Stomach (tissue), 19 donors: ENCODE measurements at places on chromosomes 11 and 22. TPM values are rescaled to one million over a fixed set of nuclear protein-coding genes. Genes with fewer than 3 reads are reported as not detected.

DNA sequence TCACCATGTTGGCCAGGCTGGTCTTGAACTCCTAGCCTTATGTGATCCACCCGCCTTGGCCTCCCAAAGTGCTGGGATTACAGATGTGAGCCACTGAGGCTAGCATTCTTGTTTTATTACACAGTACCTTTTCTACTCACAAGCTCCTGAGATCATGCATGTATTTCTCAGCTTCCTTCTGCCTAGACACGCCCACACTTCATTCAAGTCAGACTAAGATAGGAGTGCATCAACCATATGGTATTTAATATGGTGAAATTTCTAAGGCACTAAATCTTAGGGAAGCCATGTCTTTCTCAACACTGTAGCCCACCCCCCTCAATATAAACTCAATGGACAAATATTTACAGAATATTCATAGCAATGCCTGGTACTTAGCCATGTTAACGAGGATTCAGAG, 62.1 kb downstream of the SLC25A17 start:
- DNase-seq = no peak

DNA sequence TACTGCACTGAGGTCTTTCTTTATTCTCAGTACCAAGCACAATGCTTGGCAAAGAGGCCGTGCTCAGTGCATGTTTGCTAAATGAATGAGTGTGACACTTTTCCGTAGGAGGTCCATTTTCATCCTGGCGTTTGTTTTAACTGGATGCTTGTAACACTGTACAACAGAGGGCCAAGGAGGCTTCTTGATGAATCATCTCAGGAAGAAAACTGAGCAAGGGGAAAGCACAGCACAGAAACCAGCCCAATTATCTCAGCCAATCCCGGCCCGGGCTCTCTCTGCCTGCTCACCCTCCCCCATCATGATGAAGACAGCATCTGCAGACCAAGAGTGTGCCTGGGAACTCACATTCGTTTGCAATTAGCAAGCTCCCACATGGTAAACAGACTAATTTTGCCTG, 570.3 kb downstream of the OPCML start:
- DNase-seq = no peak

DNA sequence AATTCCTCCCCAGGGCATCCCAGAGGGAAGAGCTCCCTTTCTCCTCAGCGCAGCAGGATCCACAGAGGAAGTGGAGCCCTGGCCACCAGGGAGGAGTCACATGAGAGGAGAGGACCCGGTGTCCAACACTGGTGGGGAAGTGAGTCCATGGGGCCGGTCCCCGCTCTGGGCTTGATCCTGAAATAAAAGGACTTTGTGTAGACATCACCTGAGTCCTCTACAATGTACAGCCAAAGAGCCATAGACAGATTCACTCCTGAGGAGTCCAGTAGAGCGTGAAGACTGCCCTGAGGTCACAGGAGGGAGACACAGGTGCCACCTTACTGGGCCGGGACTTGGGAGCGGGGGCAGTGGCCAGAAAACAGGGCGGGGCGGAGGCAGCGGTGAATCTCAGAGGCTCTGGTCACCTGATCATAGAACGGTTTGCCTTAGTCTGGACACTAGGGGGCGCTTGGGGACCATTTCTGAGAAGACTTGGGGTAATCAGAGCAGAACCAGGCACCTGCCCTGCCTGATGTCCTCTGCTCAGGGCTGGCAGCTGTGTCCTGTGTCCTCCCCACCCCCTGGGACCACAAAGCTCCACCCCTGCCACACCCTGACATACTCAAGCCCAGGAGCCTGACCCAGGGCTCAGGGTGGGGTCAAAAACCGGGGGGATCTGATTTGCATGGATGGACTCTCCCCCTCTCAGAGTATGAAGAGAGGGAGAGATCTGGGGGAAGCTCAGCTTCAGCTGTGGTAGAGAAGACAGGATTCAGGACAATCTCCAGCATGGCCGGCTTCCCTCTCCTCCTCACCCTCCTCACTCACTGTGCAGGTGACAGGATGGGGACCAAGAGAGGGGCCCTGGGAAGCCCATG, 112.7 kb downstream of the VPREB1 start:
- peak; percentile 89 for DNase-seq

DNA sequence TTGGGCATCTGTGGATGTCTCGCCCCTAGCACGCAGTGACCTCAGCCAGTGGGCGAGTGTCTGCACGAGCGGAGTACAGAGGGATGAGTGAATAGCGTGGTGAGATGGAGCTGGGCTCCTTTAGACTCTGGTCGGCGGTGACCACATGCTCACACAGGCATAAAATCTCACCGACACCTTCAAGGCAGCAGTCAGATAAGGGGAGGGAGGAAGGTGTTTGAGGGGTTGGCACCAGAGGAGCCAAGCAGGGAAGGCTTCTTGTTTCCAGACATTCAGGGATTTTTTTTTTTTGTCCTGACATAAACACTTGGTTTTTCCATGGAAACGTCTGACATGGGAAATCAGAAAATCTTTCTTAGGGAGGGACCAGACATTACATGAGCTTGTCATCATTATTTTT, 35.8 kb downstream of the GRIK4 start:
- peak; percentile 32 for DNase-seq

Gene OR52I1
- total RNA-seq = not detected

DNA sequence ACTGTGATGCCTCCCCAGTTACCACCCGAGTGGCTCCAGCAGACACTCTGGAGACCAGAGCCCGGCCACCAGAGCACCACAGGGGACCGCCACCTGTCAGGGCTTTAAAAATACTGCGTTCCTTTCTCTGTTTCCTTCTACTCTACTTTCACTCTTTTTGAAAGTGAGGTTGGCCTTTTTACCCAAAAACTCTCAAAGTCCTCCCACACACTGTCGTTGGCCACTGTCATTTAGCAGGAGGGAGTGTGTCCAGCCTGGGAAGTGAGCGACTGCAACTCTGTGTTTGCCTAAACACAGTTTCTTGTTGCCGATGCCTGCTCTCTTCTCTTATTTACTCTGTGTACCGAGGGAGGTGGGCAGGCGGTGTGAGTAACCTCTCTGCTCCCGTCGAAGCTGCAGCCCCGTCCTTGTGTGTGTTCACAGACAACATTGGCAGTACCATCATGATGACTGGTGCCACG, 90.8 kb upstream of the CLDN5 start:
- DNase-seq = no peak

Gene NDUFV1
- 186 TPM for total RNA-seq

DNA sequence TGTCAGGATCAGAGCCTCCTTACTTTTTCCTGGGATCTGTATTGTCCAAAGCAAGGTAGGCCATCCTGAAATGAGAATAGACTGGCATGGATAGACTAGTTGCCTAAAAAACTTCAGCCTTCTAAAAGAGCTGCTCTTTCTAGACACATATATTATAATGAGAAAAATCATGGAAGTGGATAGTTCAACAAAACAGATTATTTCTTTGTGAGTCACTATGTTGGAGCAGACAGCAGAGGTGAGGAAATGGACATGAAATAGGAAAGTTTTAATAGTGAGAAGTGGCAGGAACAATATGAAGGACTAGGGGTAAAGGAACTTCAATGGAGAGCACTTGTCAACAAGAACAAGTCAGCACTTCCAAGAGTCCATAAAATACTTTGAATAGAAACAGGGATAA, 101.9 kb upstream of the ANO3 start:
- DNase-seq = no peak

DNA sequence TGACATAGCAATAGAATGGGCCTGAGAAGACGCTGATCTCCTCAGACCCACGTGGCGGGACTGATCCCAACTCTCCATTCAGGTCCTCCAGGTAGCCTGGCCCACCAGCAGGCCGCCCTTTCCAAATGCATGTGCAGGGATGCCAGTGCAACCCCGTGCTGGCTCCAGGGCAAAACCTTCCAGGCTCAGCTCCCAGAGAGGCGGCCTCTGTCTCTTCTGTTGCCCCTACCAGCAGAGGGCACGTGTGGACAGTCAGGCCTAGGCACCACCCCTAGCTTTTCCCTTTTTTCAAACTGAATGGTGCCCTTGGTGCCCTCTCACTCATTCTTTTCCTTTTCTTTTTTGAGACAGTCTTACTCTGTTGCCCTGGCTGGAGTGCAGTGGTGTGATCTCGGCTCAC, 121.7 kb downstream of the OSBP2 start:
- no peak for DNase-seq

DNA sequence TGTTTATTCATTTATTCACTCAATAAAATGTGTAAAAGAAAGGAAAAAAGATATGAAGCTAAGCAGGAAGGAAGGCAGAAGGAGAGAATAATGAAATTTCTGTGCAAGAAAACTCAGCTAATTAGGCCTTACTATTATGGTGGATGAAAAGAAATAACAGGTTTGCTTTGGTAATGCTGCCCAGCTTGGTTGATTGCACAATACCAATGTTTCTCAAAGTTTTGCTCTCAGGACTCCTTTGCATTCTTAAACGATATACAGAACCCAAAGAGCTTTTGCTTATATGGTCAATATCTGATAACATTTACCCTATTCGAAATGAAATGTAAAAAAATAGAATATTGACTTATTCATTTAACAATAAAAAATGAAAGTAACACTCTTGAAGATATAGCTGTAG, 7.3 kb upstream of the CTSC start:
- DNase-seq = no peak

GRCh38 chr11:131583421-131583820, 213.0 kb downstream of the NTM start:
- DNase-seq = no peak

Gene TRIM51
- total RNA-seq = not detected

DNA sequence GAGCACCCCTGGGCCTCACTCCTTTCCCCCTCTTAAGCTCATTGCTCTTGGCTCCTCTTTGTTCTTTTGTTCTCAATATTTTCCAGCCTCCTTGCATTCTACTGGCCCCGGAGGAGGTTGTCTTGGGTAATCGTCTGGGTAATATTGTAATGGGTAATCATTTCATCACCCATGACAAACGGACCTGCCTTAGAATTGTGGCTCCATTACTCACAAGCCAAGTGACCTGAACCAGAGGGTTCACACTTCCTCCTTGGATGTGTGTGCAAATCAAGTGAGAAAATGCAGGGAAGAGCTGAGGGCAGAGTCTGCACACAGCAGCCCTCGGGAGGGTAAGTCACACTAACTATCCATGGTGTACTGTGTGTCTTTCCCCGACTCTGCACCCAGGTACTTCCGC, 305.0 kb downstream of the BUD13 start:
- DNase-seq = no peak

DNA sequence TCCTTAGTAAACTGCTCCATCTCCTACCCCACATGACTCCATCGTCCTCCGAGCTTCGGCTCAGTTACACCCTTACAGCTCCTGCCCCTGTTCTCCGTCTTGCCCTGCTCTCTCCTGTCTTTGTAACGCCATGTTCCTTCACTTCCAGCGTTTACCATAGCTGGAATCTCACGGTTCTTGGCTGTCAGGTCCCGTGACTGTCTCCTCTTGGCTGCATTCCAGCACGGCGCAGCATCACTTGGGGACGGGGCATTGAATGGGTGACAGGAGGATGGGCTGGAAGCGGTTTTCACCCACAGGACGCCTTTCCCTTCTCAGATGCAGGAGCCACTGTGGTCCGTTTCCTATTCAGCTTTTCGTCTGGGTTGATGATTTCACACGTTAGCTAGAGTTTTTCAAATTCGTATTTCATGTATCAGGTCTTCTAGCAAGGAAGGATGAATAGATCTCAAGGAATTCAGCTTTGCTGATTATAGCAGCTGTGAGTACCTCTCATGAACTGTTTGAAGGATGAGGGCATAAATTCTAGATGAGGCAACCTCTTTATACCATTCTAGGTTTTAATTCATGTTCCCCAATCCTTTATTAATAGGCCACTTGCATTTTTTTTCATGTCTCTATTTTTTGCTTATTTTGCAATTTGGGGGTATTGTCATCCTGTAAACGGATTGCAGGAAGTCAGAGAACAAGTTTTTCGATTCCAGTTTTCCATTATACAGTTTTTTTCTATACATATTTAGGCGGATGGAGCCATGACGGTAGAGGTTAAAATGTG, 29.1 kb downstream of the ZBED4 start:
- DNase-seq = no peak

DNA sequence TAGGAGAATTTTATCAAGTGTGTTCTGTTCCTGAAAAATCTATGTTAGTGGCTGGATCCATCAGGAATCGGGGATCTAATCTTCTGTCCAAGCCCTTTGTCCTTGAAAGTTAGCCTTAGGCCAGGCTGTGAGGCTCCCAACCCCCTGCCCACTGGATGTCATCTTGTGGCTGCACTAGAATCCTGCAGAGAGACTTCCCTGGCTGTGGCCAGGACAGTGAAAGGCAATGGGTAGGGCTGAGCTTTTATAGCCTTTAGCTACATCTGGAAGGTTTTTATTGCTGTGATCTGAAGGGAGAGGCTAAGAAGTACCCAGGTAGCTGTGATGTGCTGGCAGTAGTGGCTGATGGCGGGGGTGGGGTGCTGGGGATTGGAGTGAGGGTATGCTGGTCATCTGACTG, 2.1 kb downstream of the OAF start:
- DNase-seq = no peak

DNA sequence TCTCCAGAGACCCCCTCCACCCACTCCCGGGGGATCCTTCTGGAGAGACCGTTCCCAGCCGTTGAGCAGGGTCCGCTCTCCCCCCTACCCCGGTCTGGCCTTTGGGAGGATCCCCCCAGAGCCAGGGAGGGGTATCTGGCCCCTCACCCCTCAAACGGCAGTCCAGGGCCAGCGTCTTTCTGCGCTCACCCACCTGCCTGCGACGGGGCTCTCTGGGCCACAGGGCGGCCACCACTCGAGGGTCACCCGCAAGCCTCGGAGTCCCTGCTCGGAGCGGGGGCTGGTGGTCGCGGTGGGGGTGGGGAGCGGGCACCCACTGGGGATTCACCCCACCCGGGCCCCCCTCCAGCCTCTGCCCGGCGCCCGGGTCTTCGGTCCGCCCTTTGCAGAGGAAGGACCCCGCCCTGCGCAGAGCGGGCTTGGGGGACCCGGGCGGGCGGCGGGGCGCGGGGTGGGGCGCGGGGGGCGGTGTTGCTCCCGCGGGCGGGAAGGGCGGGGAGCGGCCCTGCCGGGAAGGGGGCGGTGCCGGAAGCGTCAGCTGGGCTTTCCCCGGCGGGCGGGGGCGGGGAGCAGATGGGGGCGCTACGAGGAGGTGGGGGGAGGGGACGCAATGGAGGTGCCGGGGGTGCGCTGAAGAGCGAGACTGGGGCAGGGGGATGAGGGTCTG, 16.6 kb downstream of the CRELD2 start:
- DNase-seq = peak; percentile 93

DNA sequence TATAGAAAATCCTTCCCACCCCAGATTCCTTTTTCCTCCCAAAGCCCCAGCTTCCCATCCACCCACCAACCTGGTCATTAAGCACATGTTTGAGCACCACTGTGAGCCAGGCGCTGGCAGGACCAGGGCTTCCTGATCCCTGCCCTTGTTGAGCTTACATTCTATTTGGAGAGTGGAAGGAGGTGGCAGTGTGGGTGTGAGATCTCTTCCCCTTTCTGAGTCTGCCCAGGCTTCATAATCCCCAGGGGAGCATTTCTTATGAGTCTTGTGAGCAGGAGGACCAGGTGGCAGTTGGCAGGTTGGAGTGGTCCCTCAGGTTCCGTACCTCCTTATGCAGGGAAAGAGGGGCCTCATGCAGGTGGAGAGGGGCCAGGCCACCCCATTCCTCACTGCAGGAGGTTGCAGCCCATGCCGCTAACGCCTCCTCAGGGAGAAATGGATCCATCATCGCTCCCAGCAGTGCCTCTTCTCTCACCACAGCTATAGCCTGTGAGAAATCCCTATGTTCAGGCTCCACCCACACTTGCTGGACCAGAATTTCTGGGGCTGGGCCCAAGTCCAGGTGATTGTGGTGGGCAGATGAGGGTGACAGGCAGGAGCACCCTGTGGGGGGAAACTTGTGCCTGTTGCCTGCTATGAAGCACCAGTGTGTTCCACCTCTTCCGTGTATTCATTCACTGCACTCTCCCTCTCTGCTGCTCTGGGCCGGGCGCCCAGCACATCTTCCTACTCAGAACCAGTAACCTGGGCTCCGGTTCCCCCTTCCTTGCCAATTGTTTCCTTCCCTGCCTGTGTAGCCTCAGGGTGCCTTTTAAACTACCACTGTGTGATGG, 23.5 kb downstream of the UBE2L3 start:
- DNase-seq = no peak

Gene FREY1
- 9.9 TPM for total RNA-seq

Gene LAYN
- total RNA-seq = 54.0 TPM
